ENCODE measurements at places on chromosomes 2 and 18.

GRCh38 chr18:58488041-58488440 lies 140.8 kb downstream of the ALPK2 start:
- no peak for DNase-seq

DNA sequence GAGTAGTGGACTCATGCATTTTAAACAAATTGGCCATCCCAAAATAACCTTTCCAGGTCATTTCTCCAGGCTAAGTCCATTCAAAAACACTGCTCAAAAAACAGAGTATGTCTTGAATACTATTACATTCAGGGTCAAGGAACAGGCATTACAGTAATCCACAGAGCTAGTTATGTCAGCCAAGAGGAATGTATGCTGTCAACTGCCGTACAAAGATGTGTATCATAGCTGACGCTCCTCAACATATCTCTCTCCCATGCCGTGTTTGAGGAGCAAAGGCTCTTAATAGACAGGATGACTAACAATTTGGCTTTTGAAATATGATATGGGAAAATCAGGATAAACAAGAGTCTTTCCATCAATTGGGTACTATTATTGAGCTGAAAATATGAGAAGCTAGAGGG lies 68.8 kb upstream of the KCTD1 start:
- DNase-seq: no peak

DNA sequence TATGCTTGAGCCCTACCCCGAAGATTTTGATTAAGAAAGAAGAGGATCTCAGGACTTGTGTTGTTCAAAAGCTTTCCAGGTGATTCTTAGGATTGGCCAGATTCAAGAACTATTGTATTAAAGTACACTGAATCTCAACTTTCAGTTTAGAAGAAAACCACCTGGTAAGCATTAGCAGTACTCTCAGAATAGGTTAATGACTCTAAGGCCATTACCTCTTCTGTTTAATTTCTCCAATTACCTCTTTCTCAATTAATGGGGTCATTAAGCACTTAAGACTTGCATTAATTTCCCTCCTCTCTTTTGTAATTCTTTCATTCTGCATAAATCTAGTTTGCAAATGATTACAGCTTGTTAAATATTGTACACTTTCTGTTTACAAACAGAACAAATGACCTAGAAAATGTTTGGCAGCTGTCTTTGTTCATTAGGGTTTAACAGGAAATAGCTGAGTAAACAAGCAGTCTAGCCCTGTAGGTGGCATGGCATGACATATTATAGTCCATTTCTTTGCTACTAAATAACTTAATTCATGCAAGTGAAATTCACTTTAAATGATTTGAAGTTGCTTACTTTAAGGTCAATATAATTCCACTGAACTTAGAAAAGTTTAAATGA lies 20.4 kb upstream of the TDRD15 start:
- DNase-seq: no peak

- no peak for DNase-seq
Observed at GRCh38 chr2:209476367-209477208, 52.7 kb downstream of the MAP2 start.

- DNase-seq: no peak
Observed at GRCh38 chr2:165897726-165898125, 55.9 kb downstream of the TTC21B start.

DNA sequence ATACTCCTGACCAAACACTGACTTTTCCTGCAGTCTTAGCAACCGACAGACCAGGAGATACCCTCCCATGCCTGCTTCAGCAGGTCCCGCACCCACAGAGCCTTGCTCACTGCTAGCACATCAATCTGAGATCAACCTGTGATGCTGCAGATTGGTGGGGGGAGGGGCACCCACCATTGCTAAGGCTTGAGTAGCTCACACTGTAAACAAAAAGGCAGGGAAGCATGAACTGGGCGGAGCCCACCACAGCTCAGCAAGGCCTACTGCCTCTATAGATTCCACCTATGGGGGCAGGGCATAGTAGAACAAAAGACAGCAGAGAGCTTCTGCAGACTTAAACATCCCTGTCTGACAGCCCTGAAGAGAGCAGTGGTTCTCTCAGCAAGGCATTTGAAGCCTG lies 109.7 kb downstream of the SP100 start:
- no peak for DNase-seq

DNA sequence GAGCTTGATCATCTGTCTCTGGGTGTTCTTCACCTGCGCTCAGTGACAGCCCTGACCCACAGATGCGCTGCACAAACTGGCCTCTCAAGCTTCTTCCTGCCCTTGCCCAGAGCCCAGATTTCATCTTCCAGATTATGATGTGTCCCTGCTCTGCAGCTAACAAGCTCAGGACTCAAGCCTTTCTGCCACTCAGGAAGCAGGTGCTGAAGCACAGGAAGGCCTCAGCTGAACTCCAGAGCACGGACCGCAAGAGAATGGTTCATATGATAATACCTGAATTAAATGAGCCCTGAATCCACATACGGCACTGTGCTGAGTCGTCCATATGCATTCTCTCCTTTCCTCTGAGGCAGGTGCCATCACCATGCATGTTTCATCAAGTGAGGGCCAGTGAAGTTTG lies 3.8 kb downstream of the CD207 start:
- no peak for DNase-seq

- DNase-seq: no peak
Observed at GRCh38 chr2:168915441-168916330, 14.6 kb downstream of the G6PC2 start.

GRCh38 chr18:48260237-48260636 lies 148.9 kb downstream of the ZBTB7C start:
- no peak for DNase-seq

DNA sequence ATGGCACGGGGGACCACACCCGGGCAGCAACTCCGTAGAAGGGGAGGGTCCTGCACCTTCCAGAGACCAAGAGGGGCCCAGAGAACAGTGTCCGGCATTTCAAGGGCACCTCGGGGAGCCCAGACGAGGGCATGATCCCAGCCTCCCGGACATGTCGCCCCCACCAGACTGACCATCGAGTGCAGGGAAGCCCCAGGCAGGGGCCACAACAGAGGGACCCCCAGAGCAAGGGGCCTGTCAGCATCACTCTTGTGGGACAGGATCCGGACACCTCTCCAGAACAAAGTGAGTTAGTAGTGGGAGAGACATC lies 50.4 kb upstream of the CTDP1 start:
- no peak for DNase-seq

DNA sequence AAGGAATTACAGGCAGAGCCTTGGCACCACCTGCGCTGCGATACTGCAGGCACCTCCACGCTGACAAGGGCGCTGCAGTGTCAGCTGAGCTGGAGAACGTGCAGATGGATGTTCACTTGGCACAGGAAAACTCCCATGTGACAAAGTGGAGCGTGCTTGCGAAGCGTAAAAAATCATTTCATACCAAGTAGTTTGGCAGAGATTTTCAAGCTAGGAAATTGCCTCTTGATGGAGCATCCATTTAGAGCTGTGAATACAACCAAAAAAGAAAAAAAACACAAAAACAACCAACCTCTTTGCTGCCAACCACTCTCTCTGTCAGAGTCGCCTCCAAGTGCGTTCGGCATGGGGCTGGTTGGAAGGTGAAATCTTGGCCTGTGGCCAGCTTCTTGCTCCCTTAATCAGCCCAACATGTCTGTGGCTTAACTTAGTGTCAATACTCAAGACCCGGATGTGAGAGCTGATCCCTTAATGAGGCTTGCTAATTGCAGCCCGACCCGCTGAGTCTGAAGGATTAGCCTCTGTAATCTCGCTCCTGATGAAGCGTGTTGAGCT lies 38.1 kb downstream of the ACOXL start:
- no peak for DNase-seq

- DNase-seq: no peak
Observed at GRCh38 chr2:7899923-7900322, 781.9 kb upstream of the ID2 start.

DNA sequence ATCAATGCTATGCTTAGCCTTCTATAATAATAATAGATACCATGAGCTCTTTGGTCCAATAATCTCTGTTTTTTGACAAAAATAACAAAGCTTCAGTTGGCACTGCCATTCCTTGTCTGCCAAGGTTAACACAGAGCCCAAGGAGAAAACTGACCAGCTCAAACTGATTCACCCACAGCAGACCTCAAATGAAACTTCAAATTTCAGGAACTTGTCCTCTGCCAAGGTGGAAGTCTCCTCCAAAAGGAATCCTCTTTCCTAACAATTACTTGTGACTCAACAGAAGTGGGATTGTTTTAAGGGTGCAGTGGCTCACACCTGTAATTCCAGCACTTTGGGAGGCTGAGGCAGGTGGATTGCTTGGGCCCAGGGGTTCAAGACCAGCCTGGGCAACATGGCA lies 12.1 kb downstream of the AAK1 start:
- no peak for DNase-seq

DNA sequence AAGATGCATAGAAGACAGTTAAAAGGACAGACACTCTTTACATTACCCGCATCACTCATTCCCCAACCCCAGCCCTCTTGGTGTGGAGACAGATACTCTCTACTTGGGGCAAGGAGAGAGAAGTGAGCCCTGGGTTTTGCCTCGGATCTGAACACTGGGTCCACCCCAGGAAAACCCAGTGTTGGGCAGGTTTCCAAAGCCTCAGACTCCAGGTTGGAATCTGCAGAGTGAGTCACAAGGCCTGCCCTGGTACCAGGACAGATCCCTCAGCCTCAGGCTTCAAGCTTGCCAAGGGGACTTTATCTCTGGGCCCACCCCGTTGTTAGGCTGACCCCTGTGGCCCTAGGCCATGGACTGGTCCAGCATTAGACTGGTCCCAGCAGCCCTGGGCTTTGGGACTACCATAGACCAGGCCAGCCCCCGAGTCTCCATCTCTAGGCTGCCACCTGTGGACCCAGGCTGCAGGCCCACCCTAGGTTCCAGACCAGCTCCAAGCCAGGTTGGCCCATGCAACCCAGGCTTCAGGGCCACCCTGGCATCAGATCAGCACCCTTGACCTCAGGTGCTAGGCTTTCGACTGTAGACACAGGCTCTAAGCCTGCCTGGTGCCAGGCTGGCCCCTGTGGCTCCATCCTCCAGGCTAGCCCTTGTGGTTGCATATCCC lies 112.8 kb downstream of the GULP1 start:
- DNase-seq: no peak

DNA sequence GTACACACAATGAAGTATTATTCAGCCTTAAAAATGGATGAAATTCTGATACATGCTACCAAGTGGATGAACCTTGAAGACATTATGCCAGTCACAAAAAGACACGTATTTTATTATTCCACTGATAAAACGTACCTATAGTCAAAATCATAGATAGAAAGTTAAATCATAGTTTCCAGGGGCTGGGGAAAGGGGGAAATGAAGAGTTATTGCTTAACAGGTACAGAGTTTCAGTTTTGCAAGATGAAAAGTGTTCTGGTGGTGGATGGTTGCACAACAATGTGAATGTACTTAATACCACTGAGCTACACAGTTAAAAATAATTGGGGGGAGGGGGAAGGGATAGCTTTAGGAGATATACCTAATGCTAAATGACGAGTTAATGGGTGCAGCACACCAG lies 279.0 kb upstream of the STON1 start:
- no peak for DNase-seq

DNA sequence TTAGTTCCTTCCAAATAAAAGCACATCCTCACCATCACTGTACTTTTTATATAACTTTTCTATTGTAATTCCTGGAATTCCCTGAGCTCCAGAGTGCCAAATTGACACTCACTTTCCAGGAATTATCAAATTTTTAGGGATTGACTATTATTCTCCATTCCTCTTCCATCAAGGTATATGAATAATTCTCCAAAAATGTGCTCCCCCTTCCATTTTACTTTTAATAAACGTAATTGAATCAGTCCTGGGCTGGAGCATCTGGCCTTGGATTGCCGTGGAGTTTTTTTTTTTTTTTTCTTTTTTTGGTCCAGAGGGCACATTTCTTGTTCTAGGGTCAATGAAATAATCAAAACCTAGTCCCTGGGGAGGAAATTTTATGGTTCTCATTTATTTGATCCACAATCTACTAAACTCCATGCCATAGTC lies 304.3 kb downstream of the CDCA7 start:
- DNase-seq: no peak

DNA sequence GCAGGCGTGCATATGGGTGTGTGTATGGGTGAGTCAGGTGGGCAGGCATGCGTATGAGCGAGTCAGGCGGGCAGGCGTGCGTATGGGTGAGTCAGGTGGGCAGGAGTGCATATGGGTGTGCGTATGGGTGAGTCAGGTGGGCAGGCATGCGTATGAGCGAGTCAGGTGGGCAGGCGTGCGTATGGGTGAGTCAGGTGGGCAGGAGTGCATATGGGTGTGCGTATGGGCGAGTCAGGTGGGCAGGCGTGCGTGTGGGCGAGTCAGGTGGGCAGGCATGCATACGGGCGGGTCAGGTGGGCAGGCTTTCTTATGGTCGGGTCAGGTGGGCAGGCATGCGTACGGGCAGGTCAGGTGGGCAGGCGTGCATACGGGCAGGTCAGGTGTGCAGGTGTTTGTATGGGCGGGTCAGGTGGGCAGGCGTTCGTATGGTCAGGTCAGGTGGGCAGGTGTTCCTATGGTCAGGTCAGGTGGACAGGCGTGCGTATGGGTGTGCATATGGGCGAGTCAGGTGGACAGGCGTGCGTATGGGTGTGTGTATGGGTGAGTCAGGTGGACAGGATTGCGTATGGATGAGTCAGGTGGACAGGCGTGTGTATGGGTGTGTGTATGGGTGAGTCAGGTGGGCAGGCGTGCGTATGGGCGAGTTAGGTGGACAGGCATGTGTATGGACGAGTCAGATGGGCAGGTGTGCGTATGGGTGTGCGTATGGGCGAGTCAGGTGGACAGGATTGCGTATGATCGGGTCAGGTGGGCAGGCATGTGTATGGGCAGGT lies 28.7 kb upstream of the KLF11 start:
- no peak for DNase-seq

GRCh38 chr18:47826157-47827074 lies 104.0 kb downstream of the SMAD2 start:
- no peak for DNase-seq

All from bone marrow (tissue), 2 donors.